Fibroblast of villous mesenchyme (primary cell): ENCODE measurements at places on chromosomes 6 and 20.

DNA sequence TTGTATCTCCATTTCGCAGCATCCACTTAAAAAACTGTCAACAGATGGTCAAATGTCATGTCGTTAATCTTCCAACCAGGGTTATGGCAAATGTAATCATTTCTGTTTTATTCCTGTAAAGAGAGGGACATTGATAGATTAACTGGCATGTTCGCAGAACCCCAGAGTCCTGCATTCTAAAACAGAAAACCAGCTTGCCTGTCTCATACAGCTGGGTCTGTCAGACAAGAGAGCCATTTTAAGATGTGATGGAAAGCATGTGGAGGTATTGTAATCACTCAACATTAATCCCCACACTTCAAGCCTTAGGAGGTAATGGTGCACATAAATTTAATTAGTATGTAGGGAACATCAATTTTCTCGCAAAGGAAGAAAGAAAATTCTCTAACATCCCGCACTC, 4.4 kb downstream of the SMLR1 start:
- no peak for DNase-seq

- DNase-seq, result peak; percentile 90
Measured at GRCh38 chr6:158869826-158870648, 50.9 kb upstream of the EZR start.

- no peak for DNase-seq
Measured at GRCh38 chr6:14693301-14694192, 552.3 kb upstream of the JARID2 start.

DNA sequence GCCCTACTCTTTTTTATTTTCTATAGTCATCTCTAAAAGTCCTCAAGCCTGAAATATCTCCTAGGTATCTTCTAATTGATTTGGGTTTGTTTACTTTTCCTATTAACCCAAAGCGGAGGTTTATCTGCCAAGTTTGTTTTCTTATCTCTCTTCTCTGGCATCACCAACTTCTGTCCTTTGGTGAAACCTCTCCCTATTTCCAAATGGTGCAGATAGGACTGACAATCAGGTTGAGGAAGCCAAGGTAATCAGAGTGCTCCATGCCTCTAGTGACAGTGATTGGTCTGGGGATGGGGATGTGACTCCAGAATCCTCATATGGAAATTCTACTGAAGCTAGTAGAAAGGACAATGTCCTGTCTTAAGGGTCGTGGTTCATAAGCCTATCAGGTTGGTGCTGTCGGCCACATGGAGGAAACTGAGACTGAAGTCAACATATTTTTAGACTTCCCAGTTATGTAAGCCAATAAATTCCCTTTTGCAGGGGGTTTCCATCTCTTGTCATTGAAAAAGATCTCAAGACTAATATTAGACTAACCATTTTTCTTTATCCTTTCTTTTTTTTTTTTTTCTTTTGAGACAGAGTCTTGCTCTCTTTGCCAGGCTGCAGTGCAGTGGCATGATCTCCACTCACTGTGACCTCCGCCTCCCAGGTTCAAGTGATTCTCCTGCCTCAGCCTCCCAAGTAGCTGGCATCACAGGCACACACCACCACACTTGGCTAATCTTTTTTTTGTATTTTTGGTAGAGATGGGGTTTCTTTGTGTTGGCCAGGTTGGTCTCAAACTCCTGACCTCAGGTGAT, 28.0 kb downstream of the KIF6 start:
- no peak for DNase-seq

GRCh38 chr6:31705931-31706330, 735 bp upstream of the LY6G6F start:
- no peak for DNase-seq

DNA sequence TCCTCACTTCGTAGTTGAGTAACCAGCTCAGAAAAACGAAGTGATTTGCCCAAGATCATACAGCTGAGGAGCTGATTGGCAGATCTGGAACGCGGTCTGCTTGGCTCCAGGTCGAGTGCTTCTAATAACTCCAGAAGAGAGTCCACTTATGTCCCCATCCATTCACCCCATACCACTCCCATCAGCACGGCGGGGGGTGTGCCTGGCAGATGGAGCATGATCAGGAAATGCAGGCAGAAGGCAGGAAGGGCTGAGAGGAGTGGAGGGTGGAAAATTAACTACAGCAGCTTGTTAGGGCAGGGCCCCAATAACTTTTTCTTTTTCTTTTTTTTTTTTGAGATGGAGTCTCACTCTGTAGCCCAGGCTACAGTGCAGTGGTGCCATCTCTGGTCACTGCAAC, 15.0 kb downstream of the FITM2 start:
- DNase-seq, result no peak
